ENCODE measurements at places on chromosomes 12 and 14.

- DNase-seq = no peak
Measured at GRCh38 chr14:52442166-52442565, 110.1 kb downstream of the TXNDC16 start.

DNA sequence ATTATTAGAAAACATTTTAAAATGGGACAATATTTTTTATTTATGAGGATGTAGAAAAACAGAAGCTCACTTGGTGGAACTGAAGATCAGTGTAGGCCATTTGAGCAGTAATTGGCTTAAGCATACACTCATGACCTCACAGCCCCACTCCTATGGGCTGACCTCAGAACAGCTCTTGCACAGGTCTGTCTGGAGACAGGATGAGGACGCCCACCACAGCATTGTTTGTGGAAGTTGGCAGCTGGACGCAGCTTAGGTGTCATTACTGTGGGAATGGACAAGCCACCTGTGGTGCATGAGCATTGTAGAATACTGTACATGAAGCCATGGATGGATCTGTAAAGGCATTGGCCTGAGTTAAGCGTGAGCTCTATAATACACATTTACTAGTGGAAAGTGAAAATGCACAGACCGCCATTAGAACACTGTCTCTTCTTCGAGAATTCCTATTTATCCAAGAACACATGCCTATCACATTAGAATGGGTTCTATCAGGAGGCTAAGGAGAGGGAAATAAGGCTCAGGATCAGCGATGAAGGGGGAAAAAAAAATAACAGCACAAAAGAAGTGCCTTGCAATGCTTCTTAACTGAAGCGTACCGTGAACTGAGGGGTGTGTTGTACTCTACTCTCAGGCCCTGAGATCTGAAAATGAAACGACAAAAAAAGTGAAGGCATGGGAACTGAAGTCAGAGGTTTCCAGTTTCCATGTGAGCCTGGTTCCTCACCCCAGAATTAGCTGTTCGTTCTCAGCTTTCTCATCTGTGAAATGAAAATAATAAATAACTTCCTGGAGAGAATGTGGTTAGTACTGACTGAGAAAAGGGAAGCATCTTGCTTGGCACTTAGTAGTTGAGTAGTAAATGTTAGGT is 33.6 kb downstream of the KCNA1 start:
- no peak for DNase-seq

DNA sequence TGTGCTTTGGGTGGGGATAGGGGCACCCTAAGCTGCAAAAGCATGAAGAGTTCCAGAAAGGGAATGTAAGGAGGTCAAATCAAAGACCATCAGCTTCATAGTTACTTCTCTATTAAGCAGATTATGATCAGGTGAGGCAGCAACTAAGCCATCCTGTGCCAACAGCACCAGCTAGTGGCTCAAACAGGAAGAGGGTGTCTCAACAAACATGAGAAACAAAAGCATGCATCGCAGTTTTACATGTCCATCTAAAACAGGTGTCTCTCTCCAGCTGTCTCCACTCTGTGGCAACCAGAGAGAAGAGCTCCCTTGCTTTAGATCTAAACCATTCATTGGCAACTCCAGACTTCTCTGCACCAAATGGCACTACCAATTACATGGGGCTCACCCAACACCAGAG is 52.9 kb downstream of the ACTN1 start:
- DNase-seq = no peak

DNA sequence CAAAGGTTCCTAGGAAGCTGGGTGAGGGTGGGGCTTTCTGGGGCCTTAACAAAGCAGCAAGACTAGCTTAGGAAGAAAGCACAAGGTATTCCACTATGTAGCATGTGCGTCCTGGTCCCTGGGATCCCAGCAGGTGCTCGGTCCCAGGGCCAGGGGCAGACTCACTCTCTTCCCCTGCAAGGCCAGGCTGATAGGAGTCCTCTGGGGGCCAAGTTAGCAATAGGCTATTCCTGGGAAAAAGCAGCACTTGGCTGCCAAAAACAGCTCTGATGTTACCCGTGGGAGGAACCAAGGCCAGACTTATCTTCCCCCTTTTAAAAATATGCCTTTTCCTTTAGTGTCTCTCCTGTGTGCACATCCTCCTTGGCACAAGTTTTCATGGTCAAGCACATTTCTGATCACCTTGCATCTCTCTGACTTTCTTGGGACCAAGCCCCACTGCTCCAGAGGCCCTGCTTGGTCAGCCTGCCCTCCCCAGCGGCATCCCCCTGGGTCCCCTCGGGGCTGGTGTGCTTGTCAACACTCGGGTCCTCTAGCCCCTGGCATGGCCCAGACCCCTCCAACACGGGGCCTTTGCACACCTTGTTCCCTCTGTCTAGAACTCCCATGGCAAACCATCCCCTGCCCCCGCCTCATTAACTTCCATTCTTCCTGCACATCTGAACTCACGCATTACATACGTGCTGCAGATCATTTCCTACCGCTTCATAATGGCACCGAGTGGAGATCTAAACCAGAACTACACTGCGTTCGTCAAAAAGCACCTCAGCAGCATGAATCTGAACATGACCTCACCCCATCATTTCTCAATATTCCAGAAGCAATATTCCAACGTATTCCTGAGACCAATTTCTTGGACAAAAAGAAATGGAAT is 21.9 kb downstream of the CCDC92 start:
- no peak for DNase-seq

DNA sequence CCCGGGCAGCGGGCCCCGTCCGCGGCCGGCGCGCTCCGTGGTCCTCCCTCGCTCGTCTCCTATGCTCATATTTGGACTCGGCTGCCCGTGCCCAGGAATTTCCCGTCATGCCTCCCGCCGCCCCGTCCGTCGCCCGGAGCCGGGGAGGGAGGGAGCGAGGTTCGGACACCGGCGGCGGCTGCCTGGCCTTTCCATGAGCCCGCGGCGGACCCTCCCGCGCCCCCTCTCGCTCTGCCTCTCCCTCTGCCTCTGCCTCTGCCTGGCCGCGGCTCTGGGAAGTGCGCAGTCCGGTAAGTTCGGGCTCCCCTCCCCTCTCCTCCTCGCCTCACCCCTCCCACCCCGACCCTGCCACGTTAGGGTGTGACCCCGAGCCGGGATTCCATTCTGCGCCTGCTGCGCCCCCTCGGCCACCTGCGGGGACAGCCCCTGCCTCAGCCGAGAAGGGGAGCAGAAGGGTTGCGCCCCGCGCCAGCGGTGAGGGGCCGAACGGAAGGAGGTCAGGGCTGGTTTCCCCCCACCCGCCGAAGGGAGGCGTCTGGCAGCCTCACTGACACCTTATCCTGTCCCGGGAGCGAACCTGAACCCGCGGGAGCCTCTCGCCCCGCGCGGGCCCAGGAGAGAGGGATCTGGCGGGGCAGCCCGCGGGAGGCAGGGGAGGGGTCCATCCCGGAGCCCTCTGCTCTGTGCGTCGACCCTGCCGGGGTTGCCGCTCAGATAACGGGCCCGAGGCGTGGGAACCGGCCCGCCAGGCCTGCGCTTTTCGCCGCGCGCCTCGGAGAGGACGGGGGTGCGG is at the start of gene MSRB3:
TSS of gene MSRB3 (plus strand) at position 108 of the 793 bp plus-strand sequence. CDS start 29,897 bp downstream, outside the sequence.
- DNase-seq = peak; percentile 72

- peak; percentile 63 for DNase-seq
Measured at GRCh38 chr12:58668871-58669270, 251.4 kb downstream of the LRIG3 start.

- DNase-seq = no peak
Measured at GRCh38 chr12:123998991-123999359, 26.0 kb downstream of the ZNF664 start.

DNA sequence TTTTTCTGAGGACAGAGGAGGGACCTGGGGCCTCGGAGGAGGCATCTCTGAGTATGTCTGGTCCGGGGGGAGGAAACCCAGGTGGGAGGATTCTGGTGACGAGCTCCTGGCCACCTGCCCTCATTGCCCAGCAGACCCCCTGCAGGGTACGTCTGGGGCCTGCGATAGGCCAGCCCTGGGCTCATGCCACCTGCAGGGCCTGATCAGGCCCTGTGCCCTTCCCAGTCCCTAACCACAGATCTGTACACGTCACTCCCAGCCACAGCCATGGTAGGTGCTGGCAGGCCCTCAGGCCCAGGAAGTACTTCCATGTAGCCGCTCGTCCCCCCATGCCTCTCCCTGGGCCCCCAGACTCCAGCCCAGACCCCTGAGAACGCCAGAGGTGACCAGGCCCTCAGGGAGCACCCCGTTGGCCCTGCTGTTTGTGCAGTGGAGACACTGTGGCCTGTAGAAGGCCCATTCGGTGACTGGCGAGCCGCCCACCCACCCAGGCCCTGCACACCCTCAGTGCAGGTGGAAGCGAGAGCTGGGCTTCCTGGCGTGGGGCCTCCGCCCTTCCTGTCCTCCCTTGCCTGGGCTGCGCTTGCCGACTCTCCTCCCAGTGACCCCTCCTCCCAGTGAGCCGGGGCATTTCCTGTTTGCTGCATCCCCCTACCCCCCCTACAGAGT is 5.7 kb downstream of the INF2 start:
- DNase-seq = no peak
